NCI-H82 (cell line): ENCODE measurements at places on chromosomes 13 and 19.

DNA sequence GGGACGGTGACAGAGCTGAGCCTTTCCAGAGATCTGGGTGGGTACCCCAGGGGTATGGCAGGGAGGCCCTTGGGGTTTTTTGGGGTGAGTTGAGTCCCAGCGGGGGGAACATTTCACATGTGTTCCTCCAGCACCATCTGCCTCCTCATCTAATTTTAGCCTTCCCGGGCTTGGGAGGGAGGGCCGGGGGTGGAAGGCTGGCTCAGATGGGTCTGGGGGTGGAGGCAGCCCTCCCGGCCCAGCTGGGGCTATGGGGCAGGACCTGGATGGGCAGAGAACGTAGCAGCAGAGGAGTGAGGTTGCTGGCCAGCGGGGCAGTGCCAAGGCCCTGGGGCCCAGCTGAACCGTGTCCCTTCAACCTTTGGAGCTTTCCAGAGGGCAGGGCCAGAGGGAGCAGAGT is 23.5 kb downstream of the ADGRL1 start:
- no peak for DNase-seq

GRCh38 chr19:53545271-53546065 is 7.5 kb downstream of the ZNF331 start:
- DNase-seq, result no peak

GRCh38 chr13:73900591-73900990 is 233.6 kb downstream of the KLF12 start:
- DNase-seq, result no peak

DNA sequence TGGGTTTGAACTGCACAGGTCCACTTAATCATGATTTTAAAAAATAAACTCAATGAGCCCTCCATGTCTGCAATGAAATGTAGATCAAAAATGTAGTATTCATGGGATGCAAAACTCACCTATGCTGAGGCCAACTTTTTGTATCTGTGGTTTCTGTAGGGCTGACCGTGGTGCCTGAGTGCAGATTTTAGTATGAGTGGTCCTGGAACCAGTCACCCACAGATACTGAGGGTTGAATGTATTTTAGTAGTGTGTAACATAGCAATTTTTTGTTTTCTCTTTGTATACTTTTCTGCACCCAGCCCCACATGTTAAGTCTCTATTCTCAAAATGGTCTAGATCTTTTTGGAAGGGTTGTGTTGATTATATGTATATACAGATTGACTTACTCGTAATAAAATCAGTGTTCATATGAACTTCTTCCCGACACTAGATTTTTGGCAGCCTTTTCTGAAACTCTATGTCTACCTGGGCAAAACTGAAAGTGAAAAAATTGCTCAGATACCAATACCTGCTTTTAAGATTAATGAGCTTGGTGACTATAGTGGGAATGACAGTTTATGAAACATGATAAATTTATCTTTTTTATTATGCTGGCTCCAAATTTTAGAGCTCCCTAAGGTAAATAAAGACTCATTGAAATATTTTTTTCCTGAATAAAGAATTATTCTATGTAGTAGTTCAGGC is 51.6 kb downstream of the DNAJC15 start:
- no peak for DNase-seq

- no peak for DNase-seq
Observed at GRCh38 chr19:45087531-45087930, 5.4 kb upstream of the PPP1R37 start.

DNA sequence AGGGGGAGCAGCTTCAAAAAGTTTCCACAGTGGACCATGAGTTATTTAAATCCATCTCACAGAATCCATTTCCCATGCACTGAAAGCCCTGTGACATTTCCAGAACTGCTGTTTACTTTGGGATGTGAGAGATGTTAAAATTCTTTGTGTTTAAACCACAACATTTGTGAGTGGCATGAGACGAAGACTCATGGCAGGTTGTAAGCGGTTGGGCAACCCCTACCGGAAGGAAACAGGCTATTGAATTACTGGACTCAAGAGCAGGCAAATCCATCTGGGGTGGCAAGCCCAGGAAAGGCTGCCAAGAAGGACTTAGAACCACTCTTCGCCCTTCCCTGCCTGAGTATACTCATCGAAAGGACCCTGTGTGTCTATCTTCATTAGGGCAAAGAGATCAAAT is 22.3 kb upstream of the CLDN10 start:
- peak; percentile 14 for DNase-seq

- peak; percentile 46 for DNase-seq
Observed at GRCh38 chr13:29901710-29902631, 51.6 kb upstream of the UBL3 start.

GRCh38 chr13:47611664-47612288 is 389.3 kb downstream of the SUCLA2 start:
- no peak for DNase-seq

DNA sequence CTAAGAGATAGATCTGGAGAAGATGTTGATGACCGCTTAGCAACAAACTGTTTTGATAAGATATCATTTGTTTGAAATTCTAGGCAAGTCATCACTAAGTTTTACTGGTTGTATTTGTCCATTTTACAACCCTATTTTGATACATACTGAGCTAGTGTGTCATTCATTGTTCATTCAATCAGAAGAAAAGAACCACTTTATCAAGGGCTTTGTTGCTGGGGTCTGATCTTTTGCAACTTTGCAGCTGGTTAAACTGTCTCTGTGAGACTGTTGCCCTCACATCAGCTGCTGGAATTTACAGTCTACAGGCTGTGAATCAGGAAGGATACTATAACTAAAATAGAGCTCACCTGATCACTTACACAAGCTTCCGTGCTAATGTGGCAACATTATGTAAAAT is 290.5 kb downstream of the RFC3 start:
- no peak for DNase-seq

- DNase-seq, result no peak
Observed at GRCh38 chr13:41916173-41916954, 44.5 kb downstream of the VWA8 start.

DNA sequence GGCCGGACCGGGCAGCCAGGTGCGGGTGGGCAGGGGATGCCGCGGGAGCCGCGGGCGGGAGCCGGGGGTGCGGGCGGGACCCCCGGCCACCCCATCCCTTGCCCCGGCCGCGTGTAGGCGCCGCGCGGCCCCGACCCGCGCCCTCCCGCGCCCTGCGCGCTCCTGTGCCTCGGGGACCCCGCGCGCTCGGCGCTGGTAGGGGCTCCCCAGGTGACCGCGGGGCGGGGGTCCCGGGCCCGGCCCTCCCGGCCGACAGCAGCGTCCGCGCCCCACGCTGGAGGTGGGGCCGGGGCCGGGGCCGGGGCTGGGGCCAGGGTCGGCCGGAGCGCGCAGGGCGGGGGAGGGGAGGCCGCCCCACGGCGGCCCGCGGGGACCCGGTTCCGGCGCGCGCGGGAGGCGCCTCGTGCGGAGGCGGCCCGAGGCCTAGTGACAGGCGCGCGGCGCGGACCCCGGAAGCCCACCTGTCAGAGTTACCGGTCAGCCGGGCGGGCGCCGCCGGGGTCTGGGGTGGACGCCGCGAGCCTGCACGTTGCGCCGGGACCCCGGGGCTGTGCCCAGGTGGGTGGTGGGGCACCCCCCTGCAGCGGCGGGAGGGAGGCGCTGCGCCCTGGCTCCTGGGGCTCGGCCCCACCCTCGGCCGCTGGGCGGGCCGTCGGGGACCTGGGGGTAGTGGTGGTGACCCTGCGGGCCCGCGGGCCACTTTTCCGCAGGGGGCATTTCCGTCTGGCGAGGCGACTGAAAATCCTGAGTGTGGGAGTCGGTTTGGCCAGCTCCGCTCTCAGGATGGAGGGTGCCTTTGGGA is 518 bp downstream of the TFDP1 start:
- DNase-seq, result peak; percentile 69

DNA sequence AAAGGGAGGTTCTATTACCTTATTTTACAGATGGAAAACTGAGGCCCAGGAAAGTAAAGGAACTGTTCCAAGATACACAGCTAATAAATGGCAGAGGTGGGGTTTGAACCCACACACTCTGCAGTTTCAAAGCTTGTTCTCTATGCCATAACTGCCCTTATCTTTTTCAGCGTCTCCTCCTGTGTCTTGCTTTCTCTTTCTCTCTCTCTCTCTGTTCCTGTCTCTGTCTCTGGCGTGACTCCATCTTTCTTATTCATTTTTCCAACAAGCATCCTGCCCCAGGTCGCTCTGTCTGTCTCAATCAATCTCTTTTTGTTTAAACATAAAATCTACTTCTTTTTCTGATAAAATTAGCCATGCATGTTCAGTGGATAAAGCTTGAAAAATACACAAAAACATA is 3.2 kb upstream of the IFNL4 start:
- no peak for DNase-seq

DNA sequence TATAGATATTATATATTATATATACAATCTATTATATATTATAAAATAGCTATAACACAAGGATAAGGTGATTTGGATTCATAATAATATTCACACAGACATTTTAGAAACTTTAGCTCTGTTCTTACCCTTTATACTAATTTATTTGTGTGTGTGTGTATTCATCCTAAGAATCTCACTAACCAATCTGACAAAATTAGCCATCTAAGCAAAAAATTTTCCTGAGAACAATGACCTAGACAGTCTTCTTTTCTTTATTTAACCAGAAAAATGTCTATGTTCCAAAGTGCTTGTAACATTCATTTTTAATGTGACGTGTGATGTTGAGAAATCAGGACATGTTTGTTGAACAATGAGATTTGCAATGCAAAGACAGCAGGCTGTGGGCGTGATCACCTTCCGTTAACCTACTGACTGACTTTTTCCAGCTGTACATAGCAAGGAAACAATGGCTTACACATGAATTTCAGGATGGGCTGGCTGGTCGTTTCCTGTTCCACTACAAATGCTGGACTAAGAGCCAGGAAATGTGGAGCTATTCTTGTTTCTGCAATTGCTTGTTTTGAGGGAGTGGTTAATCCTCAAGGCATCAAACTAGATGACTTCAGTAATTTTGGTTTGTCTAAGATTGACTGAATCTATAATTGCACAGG is 634.6 kb upstream of the ARGLU1 start:
- DNase-seq, result no peak

- no peak for DNase-seq
Observed at GRCh38 chr13:98697791-98698190, 54.7 kb downstream of the SLC15A1 start.

DNA sequence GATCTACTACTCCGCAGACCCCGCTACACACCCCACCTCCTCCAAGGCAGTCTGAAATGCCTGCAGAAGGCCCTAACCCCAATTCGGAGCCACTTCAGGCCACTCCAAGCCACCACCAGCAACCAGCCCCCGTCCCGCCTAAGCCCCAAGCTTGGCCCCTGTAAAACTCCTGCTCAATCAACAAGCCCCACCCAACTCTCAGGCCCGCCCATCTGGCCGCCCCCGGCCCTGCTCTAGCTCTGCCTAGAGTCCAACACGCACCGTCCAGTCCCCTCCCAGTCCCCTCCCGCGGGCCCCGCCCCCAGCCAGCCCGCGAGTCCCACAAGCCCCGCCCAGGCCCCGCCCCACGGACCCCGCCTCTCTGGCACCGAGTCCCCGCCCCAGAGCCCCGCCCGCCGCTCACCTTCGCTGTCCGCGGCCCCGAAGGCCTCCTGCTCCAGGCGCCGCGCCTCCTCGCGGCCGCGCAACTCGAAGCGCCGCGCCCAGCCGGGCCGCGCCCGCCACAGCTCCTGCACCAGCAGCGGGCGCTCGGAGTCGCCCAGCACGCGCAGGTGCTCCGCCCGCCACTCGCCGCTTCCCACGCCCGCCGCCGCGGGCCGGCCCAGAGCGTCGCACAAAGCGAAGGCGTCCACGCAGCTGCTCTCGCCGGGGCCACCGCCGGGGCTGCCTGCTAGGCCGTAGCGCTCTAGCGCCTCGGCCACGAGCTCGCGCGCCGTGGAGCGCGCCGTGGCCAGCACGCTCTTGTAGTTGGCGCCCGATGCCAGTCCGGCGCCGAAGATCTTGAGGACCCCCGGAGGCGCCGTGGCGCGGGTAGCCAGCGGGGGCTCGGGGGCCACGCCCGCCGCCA is 1.6 kb downstream of the RASIP1 start:
- peak; percentile 98 for DNase-seq

- no peak for DNase-seq
Observed at GRCh38 chr13:26762745-26763345, 2.3 kb upstream of the GPR12 start.

- DNase-seq, result no peak
Observed at GRCh38 chr13:99162567-99163361, 37.9 kb upstream of the UBAC2 start.

- DNase-seq, result peak; percentile 85
Observed at GRCh38 chr13:36673838-36674326, at the start of gene SERTM1. Gene SERTM1, plus strand, starts transcription at chr13:36674020. Its CDS starts 21,059 bp downstream, at chr13:36695079.

- DNase-seq, result no peak
Observed at GRCh38 chr19:39390451-39390750, 505 bp downstream of the PAF1 start.

DNA sequence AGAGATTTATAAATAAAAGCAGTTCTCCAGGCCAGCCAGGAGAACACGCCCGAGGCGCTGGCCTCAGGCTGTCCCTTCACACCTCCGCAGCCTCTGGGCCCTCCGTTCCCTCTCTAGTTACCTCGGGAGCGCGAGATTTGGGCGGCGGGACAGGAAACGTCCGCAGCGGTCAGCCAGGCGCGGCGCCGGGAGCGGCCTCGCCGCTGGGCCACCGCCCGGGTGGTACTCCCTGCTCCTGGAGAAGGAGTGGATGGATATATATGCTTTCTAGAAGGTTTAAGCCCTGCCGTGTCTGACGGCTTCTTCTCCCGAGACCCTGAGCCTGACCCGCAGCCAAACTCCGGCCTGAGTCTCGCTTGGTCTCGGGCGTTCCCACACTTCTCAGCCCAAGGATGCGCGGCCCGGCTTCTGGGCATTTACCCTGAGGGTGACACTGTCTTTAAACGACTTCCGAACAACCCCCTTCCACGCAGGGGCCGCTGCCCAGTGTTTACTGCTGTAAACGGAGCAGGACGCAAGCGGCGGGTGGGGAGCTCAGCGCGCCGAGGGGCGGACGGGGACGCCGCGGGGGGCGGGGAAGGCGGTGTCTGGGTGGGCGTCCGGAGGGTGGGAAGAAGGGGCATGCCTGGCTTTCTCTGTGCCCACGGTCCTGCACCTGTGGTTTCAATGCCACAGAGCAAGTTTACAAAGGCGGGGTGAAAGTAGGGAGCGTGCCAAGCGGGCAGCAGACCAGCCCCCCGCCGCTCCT is 2.0 kb upstream of the ZIC2 start:
- peak; percentile 51 for DNase-seq

DNA sequence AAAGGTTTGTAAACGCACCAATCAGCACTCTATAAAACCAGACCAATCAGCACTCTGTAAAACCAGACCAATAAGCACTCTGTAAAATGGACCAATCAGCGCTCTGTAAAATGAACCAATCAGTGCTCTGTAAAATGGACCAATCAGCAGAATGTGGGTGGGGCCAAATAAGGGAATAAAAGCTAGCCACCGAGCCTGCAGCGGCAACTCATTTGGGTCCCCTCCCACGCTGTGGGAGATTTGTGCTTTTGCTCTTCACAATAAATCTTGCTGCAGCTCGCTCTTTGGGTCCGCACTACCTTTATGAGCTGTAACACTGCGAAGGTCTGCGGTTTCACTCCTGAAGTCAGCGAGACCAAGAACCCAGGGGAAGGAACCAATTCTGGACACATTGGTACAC is 28.0 kb downstream of the ZNF175 start:
- no peak for DNase-seq

GRCh38 chr13:35378939-35379338 is 97.5 kb downstream of the MAB21L1 start:
- DNase-seq, result no peak
